ENCODE measurements at places on chromosomes 1 and 21.

GRCh38 chr1:77631751-77632150, 50.7 kb downstream of the ZZZ3 start:
- no peak for DNase-seq

DNA sequence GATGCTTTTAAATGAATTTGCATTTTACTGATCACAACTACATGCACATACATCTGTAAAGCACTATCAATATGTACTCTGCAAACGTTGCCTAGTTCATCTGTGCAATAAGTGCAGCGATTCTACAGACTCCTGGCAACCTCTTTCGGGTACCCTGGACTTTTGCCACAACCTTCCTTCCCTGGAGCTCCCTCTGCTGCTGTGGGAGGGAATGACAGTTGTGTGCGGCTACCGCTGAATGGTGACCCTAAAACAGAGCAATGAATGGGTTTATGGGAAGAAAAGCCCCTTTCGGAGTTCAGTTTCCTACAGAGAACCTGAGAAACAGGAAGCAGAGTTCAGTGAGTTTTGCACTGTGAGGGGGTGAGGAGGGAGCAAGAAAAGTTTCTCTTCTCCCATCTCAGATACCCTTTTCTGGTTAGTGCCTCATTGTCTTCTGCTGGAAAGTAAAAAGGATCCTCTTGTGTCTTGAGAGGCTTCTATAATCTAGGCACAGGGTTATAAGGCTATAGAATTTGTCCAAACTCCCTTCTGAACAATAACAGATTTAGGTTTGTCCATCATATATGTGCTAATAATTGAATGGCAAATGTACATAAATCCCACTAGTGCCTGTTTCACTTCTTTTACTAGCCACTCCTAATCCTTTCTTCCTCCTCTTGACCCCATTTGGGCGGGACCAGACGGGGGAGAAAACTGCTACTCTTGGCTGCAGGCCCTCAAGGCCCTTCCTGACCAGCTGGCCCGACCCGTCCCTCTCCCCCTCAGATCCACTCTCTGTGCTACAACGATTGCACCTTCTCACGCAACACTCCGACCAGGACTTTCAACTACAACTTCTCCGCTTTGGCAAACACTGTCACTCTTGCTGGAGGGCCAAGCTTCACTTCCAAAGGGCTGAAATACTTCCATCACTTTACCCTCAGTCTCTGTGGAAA, 19.8 kb upstream of the SARS1 start:
- peak; percentile 56 for DNase-seq

DNA sequence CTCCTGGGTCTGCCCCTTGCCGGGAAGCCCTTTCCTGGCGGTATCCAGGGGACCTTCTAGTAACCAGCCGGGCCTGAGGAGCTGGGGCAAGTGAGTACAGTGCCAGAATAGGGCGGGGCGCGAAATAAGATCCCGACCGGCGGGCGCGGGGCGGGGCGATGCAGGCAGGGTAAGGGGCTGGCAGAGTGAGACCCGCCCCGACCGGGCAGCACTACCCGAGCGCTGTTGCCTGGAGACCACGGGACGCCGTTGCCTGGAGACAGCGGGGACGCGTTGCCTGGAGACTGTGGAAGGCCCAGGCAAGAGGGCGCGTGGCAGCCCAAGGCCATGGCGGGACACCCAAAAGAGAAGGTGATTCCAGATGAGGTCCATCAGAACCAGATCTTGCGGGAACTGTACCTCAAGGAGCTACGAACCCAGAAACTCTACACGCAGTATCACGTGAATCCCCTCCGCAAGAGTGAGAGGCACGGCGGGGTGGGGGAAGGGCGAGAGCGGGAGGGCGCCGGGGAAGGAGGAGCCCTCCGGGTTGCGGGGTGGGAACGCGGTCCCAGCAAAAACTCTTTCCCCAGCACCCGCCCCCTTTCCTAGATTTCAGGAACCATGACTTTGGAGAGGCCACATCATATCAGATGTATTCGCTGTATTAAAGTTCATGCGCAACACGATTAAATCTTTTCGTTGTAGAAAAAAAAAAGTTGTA, 24.3 kb downstream of the EBNA1BP2 start:
- DNase-seq: peak; percentile 66

DNA sequence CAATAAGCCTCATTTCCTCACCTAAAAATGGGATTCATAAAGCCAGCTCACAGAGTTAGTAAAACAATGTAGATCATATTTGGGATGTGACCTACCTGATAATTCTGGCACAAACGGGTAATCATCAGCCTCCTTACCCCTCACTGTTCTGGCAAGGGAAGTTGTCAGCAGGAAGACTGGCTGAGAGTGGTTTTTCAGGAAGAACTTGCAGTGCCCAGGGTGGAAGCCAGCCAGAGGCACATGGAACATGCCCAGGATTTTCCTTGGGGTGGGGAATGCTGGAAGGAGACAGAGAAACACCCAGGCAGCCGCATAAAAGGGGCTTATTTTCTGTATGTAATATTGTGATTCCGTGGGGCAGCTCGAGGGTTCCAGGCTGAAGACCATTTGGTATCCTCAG, 7.7 kb upstream of the SLC5A9 start:
- no peak for DNase-seq

GRCh38 chr21:44703731-44704635, 7.0 kb downstream of the KRTAP10-12 start:
- DNase-seq: no peak

DNA sequence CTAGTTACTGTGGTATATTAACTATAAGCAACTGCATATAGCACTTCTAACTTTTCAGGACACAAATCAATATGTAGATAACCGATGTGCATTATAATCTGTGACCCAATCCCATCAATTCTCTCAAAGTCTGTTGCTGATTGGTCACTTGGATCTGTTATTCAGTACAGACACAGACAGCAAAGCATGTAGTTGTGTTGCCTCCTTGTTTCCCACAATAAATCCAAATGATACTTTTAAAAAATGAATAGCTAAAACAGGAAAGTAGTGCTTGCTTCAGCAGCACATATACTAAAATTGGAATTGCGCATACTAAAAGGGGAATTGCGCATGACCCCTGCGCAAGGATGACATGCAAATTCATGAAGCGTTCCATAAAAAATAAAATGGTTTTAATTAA, 28.1 kb downstream of the NDC1 start:
- DNase-seq: no peak

- DNase-seq: no peak
Measured at GRCh38 chr1:21469581-21469980, 29.6 kb downstream of the NBPF3 start.

Data from RWPE1 (cell line).